Upper lobe of right lung (tissue), 1 donor: ENCODE measurements at places on chromosomes 13 and 19. TPM values are rescaled to one million over a fixed set of nuclear protein-coding genes. Genes with fewer than 3 reads are reported as not detected.

GRCh38 chr19:46508206-46508605 is 12.5 kb upstream of the PNMA8B start:
- DNase-seq = no peak

GRCh38 chr13:37884674-37885073 is 15.1 kb upstream of the TRPC4 start:
- no peak for DNase-seq

DNA sequence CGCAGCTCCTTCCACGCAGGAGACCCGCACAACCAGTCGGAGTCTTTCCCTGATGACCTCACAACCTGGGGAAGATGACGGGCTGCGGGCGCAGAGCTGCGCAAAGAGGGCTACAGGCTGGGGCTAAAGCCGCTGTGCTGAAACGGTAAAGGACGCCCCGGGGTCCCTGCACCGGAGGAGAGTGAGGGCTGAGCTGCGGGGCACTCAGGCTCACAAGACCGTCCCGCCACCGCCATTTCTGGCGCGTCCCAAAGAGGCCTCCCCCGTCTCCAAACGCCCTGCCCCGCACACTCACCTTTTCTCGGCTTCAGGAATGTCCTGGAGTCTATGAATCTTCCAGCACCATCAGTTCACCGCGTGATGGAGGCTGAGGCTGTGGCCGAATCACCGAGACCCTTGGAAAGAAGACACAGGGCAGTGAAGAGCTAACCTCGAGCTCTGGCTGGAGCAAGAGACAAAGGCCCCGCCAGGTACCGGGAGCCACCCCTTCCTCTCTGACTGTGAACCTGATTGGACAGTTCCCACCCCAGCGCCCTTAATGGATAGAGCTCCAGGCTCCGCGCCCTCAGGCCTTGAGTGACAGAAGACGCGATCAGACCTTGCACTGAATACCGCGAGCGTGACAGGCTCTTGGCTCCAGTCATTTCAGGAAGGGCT is 41.8 kb upstream of the ZNF429 start:
- DNase-seq = no peak

DNA sequence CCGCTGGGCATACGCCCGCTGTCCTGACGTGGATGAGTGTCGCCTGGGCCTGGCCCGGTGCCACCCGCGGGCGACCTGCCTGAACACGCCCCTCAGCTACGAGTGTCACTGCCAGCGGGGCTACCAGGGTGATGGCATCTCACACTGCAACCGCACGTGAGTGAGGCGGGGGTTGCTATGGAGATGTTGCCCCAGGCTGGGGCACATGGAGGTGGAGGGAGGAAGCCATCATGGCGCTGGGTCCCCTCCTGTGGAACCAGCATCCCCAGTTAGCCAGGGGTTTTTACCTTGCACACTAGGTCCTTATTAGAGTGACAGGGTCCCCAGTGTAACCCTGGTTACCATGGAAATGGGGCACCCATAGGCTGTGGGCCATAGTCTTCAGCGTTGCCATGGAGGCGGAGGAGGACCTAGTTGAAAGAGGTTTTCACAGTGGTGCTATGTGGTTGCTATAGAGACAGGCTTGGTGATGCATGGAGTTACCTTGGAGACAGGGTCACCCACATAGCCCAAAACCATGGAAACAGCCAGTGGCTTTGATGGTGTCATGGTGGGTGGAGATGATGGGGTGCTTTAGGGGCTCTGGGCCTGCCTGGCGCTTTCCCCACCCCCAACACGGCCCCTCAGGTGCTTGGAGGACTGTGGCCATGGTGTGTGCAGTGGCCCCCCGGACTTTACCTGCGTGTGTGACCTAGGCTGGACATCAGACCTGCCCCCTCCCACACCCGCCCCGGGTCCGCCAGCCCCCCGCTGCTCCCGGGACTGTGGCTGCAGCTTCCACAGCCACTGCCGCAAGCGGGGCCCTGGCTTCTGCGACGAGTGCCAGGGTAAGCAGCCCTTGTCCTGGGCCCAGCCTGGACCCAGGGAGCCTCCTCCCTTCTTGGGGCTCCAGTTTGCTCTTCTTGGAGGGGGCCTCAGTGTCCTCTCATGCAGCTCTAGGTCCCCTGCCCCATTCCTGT is 27.1 kb downstream of the MEGF8 start:
- DNase-seq = no peak

- DNase-seq = peak; percentile 87
Observed at GRCh38 chr19:4099041-4099764, 24.7 kb downstream of the MAP2K2 start.

GRCh38 chr19:29528946-29529645 is 3.3 kb downstream of the VSTM2B start:
- DNase-seq = peak; percentile 36

- DNase-seq = no peak
Observed at GRCh38 chr13:83449668-83450395, 432.4 kb downstream of the SLITRK1 start.

DNA sequence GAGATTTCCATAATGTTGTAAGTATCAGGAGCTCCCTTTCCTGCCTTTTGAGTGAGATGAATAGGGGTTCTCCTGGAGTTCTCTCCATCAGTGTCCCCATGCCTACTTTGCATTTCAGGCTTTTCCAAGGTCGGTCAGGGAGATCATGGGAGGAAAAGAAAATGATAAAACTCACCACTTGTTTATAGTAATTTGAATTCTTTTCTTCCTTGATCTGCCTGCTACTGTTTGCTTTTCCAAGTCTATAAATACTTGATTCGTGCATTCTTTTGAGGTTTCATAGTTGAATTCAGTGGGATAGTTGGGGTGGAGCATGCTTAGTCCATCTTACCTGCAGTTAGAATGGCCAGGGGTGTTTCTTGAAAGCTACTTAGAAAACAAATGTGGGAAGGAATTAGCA is 51.5 kb downstream of the PCCA start:
- no peak for DNase-seq

- DNase-seq = no peak
Observed at GRCh38 chr13:42189061-42189460, 82.9 kb upstream of the AKAP11 start.

GRCh38 chr19:14165990-14166830 is 29.8 kb upstream of the ASF1B start:
- no peak for DNase-seq

GRCh38 chr13:20438801-20439200 is 86.9 kb downstream of the CRYL1 start:
- no peak for DNase-seq

Gene C19orf53
- total RNA-seq = 77.8 TPM

Gene PRRG2
- total RNA-seq = 10.1 TPM

Gene ZSCAN4
- total RNA-seq = not detected

Gene ELAVL1
- total RNA-seq = 65.9 TPM

Gene HIF3A
- 63.1 TPM for total RNA-seq

Gene ZNF724
- total RNA-seq = 2.3 TPM

Gene ZNF563
- 4.2 TPM for total RNA-seq

Gene ZNF28
- total RNA-seq = 18.6 TPM

Gene HCST
- total RNA-seq = 44.0 TPM

Gene SWSAP1
- 3.2 TPM for total RNA-seq
